GM03348 (cell line): ENCODE measurements at places on chromosomes 7 and 10.

DNA sequence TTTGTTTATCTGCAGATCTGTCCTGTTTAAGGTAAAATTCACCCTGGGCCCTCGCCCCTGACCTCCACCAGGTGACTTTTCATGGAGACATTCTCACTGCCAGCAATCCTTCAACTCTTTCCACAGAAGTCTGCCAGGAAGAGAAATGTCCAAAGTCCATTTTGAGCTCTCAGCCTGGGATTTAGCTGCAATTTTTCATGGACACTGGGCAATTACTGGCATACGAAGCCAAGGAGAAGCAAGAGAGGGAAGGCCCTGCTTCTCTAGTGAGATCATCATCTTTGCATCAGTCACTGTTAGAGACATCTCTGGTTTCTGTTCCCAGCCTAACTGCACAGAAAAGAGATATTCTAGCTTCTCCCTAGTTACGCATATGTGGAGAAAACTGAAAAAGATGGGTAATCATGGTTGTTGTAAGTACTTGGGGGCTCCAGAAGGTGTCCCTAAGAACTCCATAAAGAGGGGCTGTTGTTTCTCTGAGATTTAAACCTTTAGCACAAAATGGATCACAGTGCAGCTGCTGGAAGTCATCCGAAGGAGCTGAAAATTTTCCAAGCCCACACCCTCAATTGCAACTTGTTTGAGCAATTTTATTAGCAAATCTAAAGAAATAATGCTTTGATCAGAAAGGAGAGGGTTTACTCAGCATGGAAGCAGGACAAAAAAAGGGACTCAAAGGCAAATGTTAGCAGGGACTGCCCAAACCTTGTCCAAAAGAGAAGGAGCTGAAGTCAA is 168.9 kb downstream of the SNX10 start:
- DNase-seq, result no peak

- DNase-seq, result no peak
Observed at GRCh38 chr7:55210716-55211115, 154.4 kb upstream of the LANCL2 start.

GRCh38 chr7:101632641-101633040 is 3.5 kb upstream of the MYL10 start:
- no peak for DNase-seq

GRCh38 chr10:28930514-28931495 is 253.5 kb downstream of the BAMBI start:
- DNase-seq, result no peak

DNA sequence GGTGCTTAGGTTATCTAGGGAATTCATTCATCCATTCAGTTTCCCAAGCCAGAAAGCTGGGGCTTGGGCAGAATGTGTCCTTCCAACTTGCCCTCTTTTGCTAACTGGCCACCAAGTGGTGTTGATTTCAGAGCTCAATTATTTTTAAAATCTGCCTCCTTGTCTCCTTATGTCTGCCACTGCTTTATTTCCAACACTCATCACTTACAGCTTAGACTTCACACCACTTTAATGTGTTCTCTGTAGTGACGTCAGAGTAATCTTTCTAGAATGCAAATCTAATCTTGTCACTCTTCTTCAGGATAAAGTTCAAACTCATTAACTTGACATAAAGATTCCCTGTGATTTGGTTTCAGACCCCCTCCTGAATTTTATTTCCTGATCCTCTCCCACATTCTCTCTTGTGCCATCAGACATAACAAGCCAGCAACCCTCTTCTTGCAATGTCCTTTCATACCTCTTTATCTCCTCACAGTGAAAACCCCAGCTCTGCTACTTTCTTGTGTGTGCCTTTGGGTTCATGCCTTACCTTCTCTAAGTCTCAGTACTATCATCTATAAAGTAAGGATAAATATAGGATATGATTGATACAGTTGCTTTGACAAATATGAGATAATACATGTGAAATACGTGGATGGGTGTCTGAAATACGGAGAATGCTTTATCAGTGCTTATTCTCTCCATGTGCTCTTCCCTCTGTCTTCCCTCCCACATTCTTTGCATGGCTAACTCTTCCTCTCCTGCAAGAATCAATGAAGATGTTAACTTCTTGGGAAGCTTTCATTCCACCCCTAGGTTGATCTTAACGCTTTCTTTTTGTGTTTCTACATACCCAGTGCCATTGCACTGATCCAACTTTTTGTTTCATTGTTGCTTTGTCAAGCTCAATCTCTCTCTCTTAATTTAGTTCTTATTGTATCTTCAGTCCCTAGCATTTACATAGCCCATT is 522.7 kb upstream of the FZD8 start:
- DNase-seq, result no peak

DNA sequence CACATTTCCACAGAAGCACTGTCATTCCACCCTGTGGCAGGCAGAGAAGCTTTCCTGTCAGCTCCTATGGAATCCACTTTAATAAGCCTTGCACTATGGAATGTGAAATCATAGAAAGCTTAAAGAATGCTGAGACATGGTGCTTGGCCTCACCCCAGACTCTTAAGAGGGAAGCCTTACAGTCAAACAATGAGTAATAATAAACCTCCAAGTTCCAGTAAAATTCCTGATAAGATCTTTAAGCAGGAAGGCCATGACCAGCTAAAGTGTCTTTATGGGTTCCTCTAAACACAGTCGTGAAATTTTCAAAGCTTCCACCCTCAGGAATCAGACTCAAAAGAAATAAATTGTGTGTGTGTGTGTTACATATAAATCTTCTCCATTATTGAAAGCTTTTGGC is 11.9 kb upstream of the TEX36 start:
- DNase-seq, result peak; percentile 81

DNA sequence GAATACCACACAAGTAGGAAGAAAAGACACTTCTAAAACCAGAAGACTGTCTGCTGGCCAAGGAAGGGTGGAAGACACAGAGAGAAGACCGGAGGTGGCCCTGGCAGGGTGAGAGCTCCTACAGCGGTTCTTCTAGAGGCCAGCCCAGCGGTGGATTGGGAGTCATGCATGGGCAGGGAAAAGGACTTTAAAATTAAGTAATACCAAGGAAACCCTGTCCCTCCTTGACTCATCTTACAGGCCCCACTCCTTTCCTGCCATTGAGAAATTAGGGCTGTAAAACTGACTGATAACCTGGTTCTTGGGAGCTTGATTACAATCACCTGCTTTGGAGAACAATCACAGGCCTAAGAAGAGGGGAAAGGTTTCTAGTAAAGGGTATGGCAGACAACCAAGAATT is 16.1 kb downstream of the CALML3 start:
- no peak for DNase-seq

- DNase-seq, result no peak
Observed at GRCh38 chr7:152660021-152660420, 15.9 kb downstream of the XRCC2 start.

DNA sequence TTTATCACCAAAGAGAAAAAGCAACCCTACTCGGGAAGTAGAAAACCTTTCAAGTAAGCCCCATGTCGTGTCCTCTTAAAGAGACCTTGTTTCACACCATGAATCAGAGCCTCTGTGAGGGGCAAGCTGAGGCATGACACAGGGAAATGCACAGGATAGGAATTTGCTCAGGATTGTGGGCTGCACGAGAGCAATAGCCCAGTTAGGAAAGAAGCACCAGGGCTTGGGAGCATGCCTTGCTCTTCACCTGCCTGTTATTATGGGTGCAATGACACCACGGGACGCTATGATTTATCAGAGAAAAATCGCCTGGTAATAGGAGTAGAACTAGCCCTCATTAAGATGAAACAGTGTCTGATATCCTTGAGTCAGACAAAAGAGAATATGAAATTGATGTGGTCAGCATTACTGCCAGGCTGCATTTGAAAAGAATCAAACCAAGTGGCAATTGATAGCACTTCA is 562.9 kb upstream of the NRP1 start:
- peak; percentile 15 for DNase-seq

GRCh38 chr7:40717242-40717641 is 582.4 kb downstream of the SUGCT start:
- DNase-seq, result peak; percentile 70

GRCh38 chr7:95493247-95493646 is 7.5 kb downstream of the ASB4 start:
- no peak for DNase-seq

DNA sequence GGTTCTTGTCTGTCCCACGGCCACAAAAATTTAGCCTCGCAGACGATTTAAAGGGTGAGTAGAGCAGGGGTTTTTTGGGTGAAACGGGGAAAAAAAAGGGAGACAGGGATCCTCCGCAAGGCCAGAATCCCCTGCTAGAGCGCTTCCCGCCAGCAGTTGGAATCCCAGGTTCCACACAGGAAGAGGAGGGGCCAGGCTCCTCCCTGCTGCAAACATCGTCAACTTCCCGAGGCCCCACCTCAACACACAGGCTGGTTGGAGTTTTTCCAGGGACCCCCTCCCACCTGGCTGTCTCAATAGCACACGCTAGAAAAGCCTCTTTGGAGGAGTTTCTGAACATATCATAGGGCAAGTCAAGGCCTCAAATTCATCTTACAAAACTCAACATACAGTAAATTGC is 112.7 kb downstream of the MTERF1 start:
- DNase-seq, result no peak

DNA sequence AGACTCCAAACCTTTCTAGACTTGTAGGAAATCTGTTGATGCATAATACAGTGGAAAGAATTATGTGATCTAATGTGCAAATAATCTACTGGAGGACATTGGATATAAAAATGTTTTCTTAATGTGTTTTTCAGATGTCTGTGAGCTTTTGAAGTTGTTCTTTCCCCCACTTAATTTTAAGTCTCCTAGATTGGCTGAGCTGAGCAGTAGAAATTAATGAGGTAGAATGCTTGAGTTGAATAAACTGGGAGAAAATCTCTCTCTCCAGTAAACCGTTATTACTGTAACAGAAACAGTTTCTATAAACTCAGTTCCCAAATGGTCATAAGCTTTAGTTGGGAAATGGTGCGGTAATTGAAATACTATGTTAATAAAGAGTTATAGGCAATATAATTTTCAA is 15.7 kb downstream of the CSGALNACT2 start:
- no peak for DNase-seq

DNA sequence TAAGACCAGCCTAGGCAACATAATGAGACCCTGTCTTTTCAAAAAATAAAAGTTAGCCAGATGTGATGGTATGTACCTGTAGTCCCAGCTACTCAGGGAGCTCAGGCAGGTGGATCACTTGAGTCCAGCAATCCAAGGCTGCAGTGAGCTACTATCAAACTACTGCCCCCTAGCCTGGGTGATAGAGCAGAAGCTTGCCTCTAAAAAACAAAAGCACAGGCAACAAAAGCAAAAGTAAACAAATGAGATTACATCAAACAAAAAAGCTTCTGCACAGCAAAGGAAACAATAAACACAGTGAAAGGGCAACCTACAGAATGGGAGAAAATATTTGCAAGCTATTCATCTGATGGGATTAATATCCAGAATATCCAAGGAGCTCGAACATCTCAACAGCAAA is 65.4 kb downstream of the FANK1 start:
- no peak for DNase-seq

DNA sequence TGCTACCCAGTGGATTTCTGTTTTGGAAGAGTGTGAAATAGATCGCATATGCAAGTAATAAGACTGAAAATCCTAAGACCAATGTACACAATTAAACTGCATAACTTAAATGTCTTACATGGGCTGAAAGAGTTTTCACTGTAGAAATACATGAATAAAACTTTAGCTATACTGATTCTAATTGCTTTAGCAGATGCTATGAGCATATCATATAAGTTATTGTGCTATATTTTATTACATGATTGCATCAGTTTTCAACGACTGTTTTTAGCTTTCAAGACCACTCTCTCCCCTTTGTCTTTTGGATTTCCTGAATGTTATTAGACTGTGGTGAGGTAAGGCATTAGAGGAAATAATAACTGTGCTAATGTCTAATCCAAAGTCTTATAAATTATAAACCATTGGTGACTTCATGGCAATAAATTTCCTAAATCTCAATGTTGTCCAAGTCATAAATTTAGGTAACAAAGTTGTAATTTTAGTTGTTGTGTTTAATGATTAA is 124.5 kb downstream of the SEMA3A start:
- no peak for DNase-seq

GRCh38 chr10:43069211-43069515 is 7.7 kb upstream of the RET start:
- DNase-seq, result no peak

GRCh38 chr7:103658055-103659005 is 212.3 kb upstream of the SLC26A5 start:
- DNase-seq, result no peak

GRCh38 chr10:31700181-31700611 is 228.4 kb downstream of the ARHGAP12 start:
- DNase-seq, result no peak

GRCh38 chr10:36542493-36542892 is 582.9 kb upstream of the ANKRD30A start:
- DNase-seq, result no peak

DNA sequence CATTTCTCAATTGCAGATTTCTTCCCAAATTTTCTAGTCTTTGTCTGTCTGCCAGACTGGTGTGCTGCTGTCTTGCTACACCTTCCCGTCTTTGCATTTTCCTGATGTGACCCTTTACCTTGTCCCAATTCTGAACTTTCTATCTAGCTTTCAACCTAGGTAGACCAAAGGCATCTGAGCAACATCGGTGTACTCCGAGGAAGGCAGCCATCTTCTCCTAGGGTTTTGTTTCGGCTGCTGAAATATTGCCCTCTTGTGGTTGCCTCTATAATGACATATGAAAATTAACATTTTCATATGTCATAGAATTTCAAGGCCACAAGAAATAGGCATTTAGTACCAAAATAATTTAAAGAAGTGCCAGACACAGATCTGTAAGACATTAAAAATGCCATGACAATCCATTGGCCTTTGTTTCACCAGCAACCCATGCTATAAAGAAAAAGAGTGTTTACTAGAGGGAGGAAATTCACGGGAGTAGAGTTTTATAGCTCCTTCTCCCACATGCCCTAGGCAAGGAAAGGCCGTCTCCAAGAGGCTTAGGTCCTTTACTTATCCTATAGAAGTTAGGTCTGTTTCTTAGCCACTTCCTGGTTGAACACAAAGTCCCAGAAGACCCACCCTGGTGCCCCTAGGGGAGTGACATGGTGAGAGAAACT is 23.4 kb downstream of the OR9A2 start:
- peak; percentile 62 for DNase-seq

DNA sequence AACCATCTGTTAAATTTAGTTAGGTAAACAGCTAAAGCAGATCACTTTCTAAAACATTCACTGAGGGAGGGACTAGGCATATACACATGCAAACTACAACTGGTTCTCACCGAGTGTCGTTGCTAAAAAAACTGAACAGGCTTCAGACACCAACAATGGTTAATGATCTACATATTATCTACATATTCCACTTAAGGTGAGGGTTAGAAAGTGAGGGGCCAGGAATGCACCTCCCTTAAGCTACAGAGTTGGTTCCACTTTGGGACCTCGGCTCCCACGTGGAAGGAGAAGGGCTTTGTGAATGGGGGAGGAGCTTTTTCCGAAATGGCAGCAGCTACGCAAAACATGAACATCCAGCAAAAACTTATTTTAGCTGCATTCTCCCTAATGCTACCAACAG is 5.8 kb downstream of the CTBP2 start:
- DNase-seq, result no peak
